ENCODE measurements at places on chromosomes 3 and 15.

GRCh38 chr3:111695636-111696117 is 100.5 kb upstream of the ZBED2 start:
- DNase-seq: no peak

DNA sequence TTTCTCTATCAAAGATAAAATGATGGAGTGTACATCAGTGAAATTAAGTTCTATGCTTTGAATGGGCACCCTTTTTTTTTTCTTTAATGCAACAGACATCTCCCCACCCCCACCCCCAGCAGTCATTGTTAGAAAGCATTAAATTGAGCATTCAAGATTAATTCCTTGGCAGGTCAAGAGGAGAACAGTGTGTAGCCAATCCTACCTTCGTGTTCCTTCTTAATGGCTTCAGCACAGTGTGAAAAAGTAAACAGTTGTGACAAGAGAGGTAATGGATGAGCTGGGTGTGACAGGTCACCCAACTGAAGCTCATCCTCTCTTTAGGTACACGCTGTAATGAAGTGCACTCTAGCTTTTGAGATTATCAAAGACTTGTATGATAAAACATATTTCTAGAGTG is 198.5 kb upstream of the RARB start:
- no peak for DNase-seq

DNA sequence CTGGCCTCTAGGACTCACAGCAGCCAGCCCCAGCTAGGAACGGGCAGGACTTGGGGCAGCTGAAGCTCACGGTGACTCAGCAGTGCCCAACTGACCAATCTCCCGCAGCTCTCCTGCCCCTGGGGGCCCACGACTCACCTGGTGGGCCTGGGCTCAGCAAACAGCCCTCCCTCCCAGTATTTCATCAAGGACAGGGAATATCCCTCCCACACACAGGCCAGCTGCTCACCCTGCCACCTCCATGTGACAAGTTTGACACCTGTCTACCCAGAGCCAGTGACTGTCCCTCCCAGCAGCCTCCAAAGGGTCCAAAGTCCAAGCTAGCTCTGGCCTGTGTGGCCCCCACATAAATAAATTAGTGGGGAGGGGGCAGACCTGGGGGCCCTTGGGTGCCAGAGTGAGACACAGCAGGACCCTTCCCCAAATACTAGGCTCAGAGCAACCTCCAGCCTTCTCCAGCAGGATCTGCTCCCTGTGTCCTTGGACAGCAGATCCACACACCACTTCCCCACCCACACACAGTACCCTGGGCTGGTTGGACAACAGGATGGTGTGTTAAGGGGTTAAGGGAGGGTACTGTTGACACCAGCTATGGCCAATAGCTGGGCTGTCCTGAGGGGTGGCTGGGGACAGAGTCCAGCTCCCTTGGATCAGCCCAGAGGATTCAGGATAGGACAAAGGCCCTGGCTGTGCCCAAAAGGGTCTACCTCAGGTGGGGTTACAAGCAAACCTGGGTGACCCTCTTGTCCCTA is 4.3 kb downstream of the GNAT1 start:
- DNase-seq: no peak

DNA sequence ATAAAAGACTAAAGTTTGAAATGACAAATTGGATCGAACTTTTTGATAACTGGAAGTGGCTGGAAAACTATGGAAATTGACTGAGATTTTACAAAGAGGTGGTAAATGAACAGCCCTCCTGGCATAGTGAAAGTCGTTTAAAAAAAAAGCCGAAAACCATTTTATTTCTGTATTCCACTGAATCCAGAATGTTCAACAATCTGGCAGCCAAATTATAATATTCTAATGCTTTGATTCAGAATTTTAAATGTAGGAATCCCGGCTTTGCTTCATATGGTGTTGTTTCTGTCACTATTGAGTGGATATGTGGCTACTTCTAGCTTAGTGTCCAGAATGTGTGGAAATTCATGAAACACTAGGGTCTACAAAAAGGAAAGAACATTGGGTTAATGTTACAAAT is 208.9 kb upstream of the DCBLD2 start:
- no peak for DNase-seq

- DNase-seq: no peak
Measured at GRCh38 chr3:120160050-120160449, 65.8 kb upstream of the GSK3B start.

DNA sequence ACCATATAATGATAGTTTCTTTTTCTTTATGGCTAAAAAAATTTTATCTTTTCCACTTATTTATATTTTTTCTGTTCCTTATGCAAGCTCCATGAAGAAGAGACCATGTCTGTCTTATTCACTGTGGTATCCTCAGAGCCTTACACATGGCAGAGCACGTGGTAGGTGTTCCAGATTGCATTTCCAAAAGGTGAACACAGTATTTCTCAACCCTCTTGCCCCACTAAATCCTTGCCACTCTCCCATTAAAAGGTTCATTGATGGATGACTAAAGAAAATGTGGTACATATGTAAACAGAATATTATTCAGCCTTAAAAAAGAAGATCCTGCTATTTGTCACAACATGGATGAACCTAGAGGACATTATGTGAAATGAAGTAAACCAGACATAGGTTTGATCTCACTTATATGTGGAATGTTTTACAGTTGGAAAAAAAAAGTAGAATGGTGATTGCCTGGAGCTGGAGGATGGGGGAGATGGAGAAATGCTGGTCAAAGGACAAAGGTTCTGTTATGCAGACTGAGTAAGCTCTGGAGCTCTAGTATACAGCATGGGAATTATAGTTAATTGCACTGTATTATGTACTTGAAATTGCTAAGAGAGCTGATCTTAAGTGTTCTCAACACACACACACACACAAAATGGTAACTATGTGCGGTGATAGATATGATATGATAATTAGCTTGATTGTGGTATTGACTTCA is 266.7 kb downstream of the CNTN3 start:
- DNase-seq: no peak

GRCh38 chr3:146166826-146167225 is 5.8 kb upstream of the PLOD2 start:
- no peak for DNase-seq

- no peak for DNase-seq
Measured at GRCh38 chr3:45983770-45984169, 11.9 kb downstream of the FYCO1 start.

DNA sequence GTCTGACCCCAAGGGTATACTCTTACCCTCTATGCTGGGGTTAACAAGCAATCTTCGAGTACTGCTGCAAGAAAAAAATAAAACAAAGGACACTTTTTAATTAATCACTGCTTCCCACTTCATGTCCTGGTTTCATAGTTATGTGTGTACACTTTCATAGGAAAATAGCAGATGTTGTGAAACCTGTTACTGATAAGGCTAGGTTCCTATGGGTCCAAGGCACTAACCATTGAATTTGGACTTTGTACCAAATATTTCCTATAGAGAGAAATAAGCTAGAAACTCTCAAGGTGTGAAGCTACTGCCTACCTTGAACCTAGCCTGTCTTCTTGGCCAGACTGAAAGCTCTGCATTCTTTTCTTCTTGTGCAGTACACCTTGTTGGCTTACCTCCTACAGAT is 14.6 kb upstream of the GPR160 start:
- no peak for DNase-seq

DNA sequence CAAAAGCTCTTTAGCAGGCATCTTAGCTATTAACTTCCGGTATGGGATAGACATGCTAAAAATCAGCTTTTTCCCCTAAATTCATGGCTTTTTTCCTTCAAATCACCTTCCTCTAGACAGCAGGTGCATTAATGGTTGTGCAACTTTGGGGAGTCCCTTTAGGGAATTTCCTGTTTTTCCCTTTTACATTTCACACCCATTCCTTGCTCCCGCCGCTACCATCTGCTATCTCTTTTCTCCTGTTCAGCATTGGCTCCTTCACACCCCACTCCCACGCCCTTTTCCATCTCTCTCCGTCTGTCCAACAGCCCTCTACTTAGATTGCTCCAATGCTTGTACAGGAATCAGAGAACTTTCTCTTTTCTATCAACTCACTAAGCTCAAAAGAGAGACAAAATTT is 43.4 kb downstream of the FEZF2 start:
- DNase-seq: no peak

DNA sequence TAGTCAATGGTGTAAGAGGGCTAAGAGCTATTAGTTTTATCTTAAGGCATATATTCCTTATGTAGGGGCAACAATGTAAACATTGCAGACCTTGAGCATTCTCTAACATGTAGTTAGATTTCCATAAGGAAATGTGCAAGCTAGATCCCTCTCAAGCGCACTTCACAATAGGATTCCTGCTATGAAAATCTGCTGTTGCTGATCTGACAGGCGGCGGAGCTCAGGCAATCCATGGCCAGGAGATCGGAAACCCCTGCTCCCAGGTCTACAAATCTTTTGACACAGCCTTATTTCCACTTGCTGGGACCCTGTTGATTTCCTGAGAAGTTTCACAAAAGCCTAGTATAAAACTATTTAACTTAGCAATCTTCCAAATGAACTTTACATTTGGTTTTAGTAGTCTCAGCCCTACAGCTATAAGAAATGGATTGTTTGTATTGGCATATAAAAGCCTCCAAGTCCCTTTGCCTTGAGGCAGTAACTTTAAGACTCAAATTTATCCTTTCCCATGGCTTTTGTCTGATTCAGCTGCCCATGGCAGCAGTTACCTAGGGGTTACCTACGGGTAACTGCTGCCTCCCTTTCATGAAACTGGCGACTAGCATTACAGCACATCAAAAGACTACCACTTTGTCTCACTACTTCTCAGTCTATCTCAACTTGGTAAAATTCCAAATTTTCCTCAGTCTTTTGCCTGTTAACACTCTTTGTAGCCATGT is 22.7 kb downstream of the TRA2B start:
- no peak for DNase-seq

DNA sequence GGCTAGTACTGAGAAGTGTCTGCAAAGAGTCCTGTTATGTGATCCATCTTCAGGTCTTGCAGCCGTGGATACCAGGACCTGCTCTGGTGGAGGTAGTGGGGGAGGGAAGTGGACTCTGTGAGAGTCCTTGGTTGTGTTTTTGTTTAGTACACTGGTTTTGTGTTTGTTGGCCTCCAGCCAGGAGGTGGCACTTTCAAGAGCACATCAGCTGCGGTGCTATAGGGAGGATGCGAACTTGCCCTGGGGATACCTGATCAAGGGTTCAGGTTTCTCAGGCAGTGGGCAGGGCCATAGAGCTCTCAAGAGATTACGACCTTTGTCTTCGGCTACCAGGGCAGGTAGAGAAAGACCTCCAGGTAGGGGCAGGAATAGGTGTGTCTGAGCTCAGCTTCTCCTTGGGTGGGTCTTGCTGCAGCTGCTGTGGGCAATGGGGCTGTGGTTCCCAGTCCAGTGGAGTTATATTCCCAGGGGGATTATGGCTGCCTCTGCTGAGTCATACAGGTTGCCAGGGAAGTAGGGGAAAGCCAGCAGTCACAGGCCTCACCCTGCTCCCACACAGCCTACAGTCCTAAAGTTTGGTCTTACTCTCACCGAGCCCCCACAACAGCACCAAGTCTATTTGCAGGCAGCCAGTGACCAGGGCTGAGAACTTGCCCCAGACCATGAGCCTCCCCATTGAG is 132.8 kb upstream of the NPHP3 start:
- DNase-seq: no peak

DNA sequence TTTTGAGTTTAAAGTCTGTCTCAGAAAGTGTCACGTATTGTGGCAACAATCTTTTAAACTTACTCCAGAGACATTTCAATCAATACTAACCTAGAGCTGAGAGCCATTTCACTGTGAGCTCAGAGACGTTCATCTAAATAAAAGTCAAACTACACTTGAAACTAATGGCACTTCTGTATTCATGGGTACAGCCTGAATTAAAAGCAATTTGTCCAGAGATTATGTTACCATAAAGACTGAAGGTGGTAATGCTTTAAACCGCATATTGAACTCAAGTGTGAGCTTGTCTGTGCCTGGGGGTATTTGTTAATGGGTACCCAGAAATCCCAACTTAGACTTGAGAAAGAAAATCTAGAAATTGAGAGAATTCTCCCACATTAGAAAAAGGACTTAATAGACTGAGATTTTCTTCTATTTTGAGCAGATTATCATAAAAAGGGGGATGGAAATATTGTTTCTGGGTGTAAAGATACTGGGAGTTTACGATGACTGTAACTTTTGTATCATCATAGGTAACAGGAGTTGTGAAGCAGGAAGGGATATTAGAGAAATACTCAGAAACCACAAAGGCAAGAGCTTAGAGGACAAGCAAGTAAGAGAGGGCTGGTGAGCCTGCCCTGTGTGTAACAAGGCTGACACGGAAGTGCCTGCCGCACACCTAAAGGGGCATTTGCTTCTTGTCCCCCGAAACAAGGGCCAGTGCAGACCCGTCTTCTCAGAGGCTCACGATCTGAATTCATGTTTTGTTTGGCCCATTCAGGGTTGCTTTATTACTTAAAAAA is 36.9 kb downstream of the LRIG1 start:
- DNase-seq: no peak

- DNase-seq: no peak
Measured at GRCh38 chr3:41574900-41575299, 375.6 kb downstream of the CTNNB1 start.

- DNase-seq: no peak
Measured at GRCh38 chr15:74789171-74789631, 7.3 kb downstream of the CSK start.

DNA sequence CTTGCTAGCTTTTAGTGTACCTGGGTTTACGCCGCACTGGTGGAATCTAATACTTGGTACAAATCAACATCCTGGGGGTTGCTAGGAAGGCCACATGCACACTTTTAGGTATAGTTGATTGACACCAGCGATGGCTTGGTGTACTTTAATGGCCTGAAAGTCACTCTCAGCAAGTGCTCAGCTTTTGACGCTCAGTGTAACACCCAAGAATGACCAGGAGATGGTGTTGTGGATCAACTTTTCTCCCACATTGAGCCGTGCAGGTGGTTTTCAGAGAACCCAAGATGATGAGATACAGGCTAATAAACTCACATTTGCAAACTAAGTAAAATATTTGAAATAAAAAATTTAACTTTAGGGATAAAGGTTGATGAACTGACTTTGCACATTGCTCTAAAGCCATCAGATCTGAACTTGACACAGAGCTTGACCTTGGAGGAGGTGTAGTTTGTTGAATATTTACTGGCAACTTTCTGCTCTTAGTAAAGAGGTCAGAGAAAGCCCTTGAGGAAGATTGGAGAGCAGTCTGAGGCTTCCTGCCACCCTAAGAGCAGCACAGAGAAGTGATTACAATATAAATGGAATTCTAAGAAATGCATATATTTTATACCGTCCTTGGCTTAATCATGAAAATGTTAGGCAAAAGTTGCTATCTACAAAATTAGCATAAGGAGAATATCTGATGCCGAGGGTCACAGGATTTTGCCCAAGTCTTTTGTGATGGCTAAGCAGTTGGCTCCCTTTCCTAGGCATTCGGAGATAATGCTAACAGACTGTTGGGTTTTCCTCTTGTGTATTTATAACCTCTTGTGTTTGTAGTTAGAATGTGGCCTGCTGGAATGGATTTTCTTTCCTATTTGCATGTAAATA is 143.4 kb upstream of the RASGRP1 start:
- no peak for DNase-seq

- DNase-seq: no peak
Measured at GRCh38 chr15:78034495-78035191, 42.9 kb downstream of the TBC1D2B start.

- no peak for DNase-seq
Measured at GRCh38 chr3:95333826-95334225, 1271.0 kb downstream of the NSUN3 start.
